Renal pelvis (tissue), 12 donors: ENCODE measurements at places on chromosomes 4 and X. TPM values are rescaled to one million over a fixed set of nuclear protein-coding genes. Genes with fewer than 3 reads are reported as not detected.

FGFR3 gene
- polyA plus RNA-seq, result 147 TPM

AR gene
- 3.0 TPM for polyA plus RNA-seq

CSAG3 gene
- polyA plus RNA-seq, result not detected

F8A2 gene
- polyA plus RNA-seq, result not detected

AREG gene
- not detected for polyA plus RNA-seq

ARMCX2 gene
- 108 TPM for polyA plus RNA-seq

F8A1 gene
- polyA plus RNA-seq, result 15.5 TPM

LSM6 gene
- polyA plus RNA-seq, result 60.0 TPM

NLGN4X gene
- 11.4 TPM for polyA plus RNA-seq

EREG gene
- polyA plus RNA-seq, result 0.19 TPM

TMPRSS11F gene
- 0.10 TPM for polyA plus RNA-seq

NLRP2B gene
- polyA plus RNA-seq, result 0.07 TPM

MTTP gene
- 9.7 TPM for polyA plus RNA-seq
